ENCODE measurements at places on chromosomes 2 and 18. TPM values are rescaled to one million over a fixed set of nuclear protein-coding genes. Genes with fewer than 3 reads are reported as not detected.

Gene ACVR2A
- total RNA-seq = 20.0 TPM

Gene SAG
- not detected for total RNA-seq

Gene GALNT5
- 58.0 TPM for total RNA-seq

Gene OTOF
- not detected for total RNA-seq

Gene SPEG
- total RNA-seq = 29.4 TPM

Gene SLC40A1
- 135 TPM for total RNA-seq

Gene LAMA1
- 13.4 TPM for total RNA-seq

Gene AKAIN1
- total RNA-seq = not detected

Gene CFC1
- 0.73 TPM for total RNA-seq

Gene PRKD3
- 16.8 TPM for total RNA-seq

Data from left colon (tissue), 2 donors.